Mesendoderm (in vitro differentiated cells): ENCODE measurements at places on chromosomes 1 and 21.

GRCh38 chr1:46401964-46402626 lies 8.0 kb downstream of the FAAH start:
- peak; percentile 78 for DNase-seq

DNA sequence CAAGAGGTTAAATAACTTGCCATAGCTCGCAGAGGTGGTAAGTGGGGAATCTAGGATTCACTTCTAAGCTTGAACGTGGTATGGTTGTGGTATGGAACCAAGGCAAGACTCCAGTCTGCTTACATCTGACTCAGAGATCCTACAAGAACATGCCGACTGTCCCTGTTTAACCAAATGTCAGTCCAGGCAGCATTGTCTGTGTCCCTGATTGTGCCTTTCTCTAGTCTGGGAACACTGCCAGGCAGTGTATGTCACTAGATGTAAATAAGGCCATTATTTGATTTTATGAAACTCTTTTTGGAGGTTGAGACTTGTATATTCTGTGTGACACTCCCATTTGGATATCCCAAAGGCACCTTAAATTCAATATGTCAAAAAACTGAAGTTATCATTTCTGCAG lies 96.0 kb downstream of the NOS1AP start:
- no peak for DNase-seq

DNA sequence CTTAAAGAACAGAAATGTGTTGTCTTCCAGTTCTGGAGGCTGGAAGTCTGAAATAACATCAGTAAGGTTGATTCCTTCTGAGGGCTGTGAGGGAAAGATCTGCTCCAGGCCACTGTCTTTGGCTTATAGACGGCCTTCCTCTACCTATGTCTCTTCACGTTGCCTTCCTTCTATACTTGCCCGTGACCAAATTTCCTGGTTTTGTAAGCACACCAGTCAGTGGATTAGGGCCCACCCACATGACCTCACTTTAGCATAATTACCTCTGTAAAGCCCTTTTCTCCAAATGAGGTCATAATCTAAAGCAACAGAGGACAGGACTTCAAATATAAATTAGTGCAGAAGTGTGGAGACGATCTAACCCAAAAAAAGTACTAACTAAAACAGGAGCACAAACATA lies 231.6 kb downstream of the NRIP1 start:
- no peak for DNase-seq

GRCh38 chr1:164784960-164785359 lies 226.0 kb downstream of the PBX1 start:
- DNase-seq: peak; percentile 43

DNA sequence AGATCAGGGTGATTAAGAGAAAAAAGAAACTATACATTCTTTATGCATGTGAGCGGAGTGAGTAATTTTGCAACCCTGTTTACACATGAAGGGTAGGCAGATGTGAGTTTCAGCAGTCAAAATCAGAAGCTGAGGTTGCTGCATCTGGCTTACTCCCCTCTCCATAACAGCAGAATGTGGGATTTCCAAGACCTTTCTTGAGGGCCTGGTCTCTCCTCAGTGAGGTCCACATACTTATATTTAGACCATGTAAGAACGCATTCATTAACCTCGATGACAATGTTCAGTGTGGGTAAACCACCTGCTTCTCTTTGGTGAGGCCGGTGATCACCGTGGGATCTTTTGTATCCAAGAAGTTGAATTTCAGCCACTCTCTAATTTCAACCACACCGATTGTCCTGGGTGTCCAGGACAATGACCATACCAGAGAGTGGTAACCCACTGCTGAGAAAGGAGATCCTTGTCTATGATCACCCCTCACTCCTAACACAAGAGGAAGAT lies 18.7 kb upstream of the RAP1A start:
- no peak for DNase-seq

- DNase-seq: peak; percentile 53
Observed at GRCh38 chr1:25944986-25945385, 38.8 kb upstream of the STMN1 start.

- DNase-seq: no peak
Observed at GRCh38 chr1:2874607-2875480, 73.4 kb upstream of the TTC34 start.
